ENCODE measurements at places on chromosomes 4 and X. TPM values are rescaled to one million over a fixed set of nuclear protein-coding genes. Genes with fewer than 3 reads are reported as not detected.
A peak's percentile ranks its signal among the peaks of the same experiment; 100 is the strongest.

GRCh38 chr4:52641854-52642563 lies 17.1 kb downstream of the USP46 start:
- no peaks in the 10 kb centered on the region for H3K27me3 ChIP-seq
- DNase-seq: no peak
- peaks cover 60% of the 10 kb centered on the region for H3K4me1 ChIP-seq
- no peak overlapping the region for H3K4me3 ChIP-seq
- peak overlapping the region; percentile 80 for H3K27ac ChIP-seq

The DAPP1 gene
- 1.6 TPM for total RNA-seq

DNA sequence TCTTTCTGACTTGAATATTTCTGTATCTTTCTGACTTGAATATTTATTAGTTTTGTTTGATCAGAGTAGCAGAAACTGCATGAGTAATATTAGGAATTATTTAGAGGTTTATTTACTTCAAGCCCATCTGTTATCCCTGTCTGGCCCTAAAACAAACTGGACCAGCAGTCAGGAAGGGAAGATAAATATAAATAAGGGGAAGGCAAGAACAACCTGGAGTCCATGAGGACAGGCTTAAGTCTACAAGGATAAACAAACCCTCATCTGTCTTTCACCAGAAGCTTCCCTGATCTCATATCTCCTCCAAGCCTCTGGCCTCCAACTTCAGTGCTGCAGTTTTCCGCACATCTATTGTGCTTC lies 524.9 kb downstream of the CENPC start:
- no peaks in the 10 kb centered on the region for H3K36me3 ChIP-seq
- no peaks in the 10 kb centered on the region for H3K27me3 ChIP-seq
- no peak overlapping the region for H3K4me3 ChIP-seq
- no peaks in the 10 kb centered on the region for H3K4me1 ChIP-seq
- DNase-seq: no peak
- H3K27ac ChIP-seq: no peak overlapping the region

DNA sequence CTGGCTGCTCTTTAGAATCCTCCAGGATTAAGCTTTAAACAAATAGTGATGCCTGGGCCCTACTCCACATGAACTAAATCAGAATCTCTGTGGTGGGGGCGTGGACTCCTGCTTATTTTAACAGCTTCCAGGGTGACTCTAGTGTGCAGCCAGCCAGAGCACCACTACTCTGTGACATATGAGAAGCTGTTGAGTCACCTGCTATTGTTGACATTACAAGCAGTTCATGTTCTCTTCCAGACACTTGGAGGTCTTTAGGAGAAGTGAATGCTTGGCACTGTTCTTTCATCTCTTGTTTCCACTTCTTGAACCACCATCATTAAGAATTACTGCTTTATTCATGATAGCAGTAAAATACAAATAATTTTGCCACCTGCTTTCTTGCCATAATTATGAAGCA lies 426 bp upstream of the C4orf51 start:
- H3K27me3 ChIP-seq: no peaks in the 10 kb centered on the region
- peak; percentile 60 for DNase-seq
- no peaks in the 10 kb centered on the region for H3K36me3 ChIP-seq
- peak overlapping the region; percentile 17 for H3K27ac ChIP-seq
- no peak overlapping the region for H3K4me3 ChIP-seq

DNA sequence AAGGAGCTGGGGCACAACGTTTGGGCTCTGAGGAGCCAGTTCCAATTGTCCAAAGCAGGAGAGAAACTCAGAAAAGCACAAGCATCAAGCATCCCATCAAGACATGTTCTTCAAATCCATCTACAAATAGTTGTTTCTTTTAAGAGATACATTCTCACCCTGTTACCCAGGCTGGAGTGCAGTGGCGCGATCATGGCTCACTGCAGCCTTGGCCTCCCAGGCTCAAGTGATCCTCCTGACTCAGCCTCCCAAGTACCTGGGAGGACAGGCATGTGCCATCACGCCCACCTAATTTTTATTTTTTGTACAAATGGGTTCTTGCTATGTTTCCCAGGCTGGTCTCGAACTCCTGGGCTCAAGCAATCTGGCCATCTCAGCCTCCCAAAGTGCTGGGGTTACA lies 18.1 kb downstream of the NELFA start:
- H3K27ac ChIP-seq: no peak overlapping the region
- H3K27me3 ChIP-seq: no peaks in the 10 kb centered on the region
- DNase-seq: no peak
- no peak overlapping the region for H3K4me3 ChIP-seq

DNA sequence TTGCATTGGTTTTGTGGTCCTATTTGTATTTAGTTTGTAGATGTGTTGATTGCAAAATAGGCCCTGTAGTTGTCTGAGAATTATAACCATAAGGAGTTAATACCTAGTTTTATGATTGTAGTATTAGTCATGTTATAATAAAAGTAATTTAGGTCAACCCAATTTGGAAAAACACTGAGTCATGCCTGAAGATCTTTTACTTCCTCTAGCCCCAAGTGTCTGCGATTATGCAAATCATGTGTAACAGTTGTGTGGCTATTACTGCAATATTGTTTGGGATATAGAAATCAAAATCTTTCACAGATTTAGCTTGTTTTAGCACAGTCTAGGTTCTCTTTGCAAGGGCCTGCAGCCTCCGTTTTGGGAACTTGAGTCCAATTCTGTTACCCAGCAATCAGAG lies 12.6 kb downstream of the SRD5A3 start:
- H3K4me1 ChIP-seq: peaks cover 39% of the 10 kb centered on the region
- DNase-seq: no peak
- no peaks in the 10 kb centered on the region for H3K36me3 ChIP-seq
- peak overlapping the region; percentile 80 for H3K27ac ChIP-seq
- H3K4me3 ChIP-seq: peak overlapping the region; percentile 59

All from thoracic aorta (tissue), 2 donors.